Fibroblast of villous mesenchyme (primary cell): ENCODE measurements at places on chromosomes 2 and 18.

- peak; percentile 82 for DNase-seq
These were observed 11.8 kb upstream of the KCMF1 start for GRCh38 chr2:84959095-84959565.

- no peak for DNase-seq
These were observed 172.1 kb upstream of the LRRTM1 start for GRCh38 chr2:80476535-80477117.

- DNase-seq = peak; percentile 78
These were observed 400.2 kb upstream of the SPHKAP start for GRCh38 chr2:228581731-228582130.

- no peak for DNase-seq
These were observed 68.5 kb downstream of the MYO5B start for GRCh38 chr18:50126471-50126870.

- no peak for DNase-seq
These were observed 81.7 kb downstream of the TMEM185B start for GRCh38 chr2:120141300-120142069.

DNA sequence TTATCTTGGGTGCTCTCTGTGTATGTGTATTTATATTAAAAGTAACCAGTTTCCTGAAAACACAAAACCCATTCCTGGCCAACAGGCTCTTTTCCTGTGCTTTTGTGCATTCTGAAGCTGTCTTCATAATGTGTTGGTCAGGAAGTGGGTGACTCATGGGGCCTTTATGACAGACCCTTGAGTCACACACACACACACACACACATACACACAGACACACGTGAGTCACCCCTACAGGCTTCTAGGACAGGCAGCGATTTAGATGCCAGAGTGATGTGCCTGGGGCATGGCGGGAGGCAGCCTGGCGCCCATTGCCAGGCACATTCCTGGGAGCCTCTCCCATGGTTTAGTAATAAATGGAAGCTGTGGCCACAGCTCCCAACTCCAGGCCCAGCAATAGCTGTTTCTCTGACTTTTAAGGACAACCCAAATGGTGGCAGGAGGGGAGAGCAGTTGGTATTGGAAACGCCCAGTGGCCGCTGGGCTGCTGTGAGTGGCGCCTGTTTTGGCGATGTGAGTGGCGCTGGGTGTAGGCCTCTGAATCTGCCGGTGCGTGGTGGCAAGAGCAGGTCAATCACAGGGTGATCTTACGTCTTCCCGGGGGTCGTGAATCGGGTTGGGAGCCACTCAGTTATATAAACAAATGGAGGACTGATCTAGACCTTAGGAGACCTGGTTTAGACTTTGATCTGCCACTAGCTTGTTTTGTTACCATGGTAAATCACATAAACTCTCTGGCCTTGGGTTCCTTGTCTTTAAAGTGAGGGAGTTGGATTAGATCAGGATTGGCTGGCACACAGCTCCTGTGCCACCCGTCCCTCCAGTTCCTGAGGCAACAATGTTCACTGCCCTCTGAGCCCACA is 150.7 kb upstream of the DLX2 start:
- DNase-seq = peak; percentile 98

DNA sequence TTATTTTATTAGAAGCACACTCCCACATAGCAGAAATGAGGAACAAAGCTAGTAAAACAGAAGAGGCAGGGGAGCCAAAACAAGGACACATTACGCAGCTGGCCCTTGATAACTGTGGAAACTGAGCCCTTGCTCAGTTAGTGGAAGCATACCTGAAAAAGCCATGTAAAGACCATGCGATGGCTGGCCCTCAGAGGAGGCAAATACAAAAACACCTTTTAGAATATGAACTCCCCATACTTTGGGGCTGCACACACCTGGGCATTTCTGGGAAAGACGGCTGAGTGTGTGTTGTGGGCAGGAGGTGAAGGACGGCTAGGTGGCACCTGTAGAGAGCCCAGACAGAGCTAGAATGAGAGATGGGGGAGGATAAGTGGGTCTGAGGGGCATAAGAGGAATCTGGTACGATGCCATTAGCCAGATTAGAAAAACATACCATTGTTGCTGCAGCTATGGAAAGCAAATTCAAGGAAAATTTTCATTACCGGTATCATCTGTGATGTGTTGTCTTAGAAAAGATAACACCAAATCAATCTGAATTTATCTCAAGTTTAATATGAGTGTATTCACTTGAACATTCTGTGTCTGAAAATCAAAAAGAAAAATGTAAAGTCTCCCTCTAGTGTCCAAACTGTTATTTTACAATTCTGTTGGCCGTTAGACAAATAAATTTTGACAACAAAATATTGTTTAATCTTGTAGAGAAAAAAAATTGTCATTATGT is 45.2 kb upstream of the SULT1C3 start:
- DNase-seq = no peak

DNA sequence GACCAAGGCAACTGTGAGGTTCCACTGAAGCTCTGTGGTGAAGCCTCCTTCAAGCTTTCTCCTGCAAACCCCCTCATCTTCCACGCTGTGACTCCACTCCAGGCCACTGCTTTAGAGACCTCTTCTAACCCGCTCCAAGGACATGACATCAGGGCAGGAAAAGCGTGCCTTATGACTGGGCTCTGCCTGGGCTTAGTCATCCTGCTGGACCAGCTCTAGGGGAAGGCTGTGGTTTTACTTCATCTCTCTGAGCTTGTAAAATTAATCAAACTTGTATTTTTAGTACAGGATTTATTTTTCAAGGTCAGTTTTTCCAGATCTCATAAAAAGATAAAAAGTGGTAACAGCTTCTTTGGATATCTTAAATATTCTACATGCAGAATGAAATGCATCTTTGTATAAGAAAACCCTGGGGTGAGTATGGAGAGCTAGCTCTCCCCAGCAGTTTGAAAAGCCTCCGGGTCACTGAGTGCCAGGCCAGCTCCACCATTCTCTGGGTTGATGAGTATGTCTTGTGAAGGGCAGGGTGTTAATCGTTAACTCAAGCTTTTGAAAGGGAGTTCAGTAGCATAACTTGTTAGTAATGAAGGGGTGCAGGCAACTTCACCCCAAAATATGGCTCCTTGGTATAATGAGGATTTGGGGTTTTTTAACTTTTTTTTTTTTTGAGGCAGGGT is 33.1 kb upstream of the YPEL5 start:
- peak; percentile 89 for DNase-seq

GRCh38 chr2:43305012-43305411 is 78.6 kb upstream of the ZFP36L2 start:
- DNase-seq = peak; percentile 96

DNA sequence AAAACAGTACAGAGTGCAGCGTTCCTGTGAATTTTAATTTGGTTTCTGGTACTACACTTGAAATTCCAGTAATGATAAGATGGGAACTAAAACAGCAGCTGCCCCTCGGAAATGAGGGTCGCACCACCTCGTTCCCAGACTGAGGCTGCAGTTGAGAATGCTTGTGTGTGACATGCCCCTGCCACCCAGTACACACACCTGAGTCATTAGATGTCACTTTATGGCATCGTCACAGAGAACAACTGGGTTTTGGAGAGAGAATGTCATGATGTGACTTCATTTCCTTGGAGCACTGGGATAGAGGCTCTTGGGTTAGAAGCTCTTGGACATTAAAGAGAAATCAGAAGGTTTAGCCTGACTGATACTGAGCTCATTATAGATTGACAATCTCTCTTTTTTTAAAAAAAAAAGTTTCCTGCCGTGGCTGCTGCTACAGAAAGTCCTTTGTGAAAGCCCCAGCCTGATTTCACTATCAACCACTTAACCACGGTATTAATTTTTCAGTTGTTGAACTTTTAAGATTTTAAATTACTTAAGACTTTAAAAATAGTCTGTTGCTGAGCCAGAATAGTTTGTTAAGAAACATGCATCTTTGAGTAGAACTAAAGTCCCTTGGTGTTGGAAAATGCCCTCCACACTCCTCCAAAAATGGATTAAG is 24.5 kb downstream of the BCL2L11 start:
- DNase-seq = no peak

- DNase-seq = no peak
These were observed 11.3 kb downstream of the GLS start for GRCh38 chr2:190891889-190892288.

DNA sequence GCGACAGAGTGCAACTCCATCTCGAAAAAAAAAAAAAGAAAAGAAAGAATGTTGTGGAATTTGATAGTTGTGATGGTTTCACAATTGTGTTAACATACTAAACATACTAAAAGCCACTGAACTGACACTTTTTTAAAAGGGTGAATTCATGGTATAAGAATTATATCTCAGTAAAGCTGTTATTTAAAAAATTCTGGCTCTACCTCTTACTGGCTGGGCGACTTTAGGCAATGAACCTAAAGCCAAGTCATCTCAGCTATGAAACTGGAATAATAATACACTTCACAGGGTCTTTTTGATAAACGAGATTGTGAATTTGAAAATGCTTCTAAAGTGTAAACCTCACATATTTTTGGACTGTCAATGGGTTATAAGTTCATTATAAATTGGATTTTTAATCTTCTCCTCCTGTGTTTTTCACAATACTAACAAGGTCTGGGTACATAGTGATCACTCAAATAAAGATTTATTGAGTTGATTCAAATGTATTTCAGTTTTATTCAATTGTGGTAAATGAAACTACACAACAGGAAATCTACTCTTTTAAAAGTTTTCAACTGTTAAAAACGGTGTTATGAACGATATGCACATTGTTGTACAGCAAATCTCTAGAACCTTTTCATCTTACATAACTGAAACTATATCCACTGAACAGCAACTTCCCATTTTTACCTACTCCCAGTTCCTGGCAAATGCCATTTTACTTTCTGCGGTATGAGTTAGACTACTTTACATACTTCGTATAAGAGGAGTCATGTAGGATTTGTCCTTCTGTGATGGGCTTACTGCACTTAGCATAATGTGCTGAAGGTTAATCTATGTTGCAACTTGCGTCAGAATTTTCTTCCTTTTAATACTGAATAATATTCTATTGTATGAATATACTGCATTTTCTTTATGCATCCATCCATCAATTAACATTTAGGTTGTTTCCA is 43.0 kb upstream of the GTF2A1L start:
- DNase-seq = no peak

DNA sequence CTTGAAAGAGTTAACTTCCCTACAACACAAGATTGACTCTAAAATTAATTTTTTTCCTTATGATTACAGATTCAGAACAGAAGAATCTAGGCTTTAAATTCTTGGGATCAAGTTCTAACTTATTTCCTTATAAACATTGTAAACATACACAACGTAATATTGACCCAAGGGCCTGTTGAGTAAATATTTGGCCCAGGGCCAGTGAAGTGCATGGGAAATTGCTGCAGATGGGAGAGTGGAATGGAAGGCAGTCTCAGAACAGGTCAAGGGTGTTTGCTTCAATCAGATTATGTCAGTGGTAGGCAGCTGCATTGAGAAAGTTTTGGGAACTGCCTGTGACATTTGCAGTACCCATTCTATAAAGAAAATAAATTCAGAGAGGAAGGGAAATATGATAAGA is 137.6 kb downstream of the MYO1B start:
- DNase-seq = peak; percentile 95

- peak; percentile 98 for DNase-seq
These were observed 111.9 kb downstream of the AP1S3 start for GRCh38 chr2:223725494-223725893.

GRCh38 chr2:72153026-72153791 is 5.5 kb upstream of the CYP26B1 start:
- DNase-seq = no peak

DNA sequence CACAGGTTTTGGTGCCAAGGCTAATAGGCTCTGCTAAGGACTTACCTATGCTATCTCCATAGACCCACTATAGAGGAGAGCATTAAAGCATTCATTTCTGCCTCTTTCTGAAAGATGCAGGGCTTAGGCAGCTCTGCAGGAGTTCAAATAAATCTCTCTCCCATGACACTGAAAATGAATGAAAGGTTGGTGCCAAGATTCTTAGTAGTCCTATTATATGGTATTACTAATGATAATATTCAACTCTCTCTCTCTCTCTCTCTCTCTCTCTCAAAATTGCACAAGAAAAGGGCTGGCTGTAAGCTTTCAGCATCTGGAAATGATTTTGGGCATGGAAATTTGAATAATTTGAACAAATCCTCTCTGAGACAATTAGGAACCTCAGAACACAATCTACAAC is 433.7 kb downstream of the MBD2 start:
- DNase-seq = no peak

DNA sequence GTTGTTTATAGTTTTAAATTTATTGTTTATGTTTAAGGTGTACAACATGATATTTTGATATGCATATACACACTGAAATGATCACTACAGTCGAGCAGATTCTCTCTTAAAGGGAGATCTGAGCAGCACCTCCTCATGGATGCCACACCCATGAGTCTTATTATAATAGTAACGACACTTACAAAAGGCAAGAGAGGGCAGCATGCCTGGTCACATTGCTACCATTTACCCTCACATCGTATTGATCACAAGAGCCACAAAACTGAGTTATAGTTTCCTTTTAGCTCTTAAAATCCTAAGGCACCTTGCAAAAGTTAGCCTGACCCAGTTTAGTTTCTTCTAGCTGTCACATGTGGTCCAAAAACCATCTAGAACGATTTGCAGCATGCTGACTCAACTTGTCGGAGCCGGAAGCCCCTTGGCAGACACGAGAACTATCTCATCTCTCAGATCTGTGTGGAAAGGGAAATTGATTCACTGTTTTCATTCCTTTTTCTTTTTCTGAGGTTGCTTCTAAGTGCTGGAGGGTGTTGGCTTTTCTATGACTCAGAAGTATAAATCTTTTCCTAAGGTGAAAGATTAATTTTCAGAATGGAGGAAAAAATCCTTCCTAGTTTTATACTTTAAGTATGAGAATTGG is 85.3 kb downstream of the CDC42EP3 start:
- DNase-seq = peak; percentile 89

- DNase-seq = no peak
These were observed 116.6 kb downstream of the PTPRM start for GRCh38 chr18:7683753-7684152.

- DNase-seq = no peak
These were observed 6.4 kb upstream of the DARS1 start for GRCh38 chr2:135991861-135992260.

GRCh38 chr2:207815254-207815653 is 45.5 kb upstream of the FZD5 start:
- no peak for DNase-seq

- no peak for DNase-seq
These were observed 753.9 kb downstream of the RNF144A start for GRCh38 chr2:7670905-7671641.

- no peak for DNase-seq
These were observed 1.4 kb upstream of the YES1 start for GRCh38 chr18:813172-814071.

DNA sequence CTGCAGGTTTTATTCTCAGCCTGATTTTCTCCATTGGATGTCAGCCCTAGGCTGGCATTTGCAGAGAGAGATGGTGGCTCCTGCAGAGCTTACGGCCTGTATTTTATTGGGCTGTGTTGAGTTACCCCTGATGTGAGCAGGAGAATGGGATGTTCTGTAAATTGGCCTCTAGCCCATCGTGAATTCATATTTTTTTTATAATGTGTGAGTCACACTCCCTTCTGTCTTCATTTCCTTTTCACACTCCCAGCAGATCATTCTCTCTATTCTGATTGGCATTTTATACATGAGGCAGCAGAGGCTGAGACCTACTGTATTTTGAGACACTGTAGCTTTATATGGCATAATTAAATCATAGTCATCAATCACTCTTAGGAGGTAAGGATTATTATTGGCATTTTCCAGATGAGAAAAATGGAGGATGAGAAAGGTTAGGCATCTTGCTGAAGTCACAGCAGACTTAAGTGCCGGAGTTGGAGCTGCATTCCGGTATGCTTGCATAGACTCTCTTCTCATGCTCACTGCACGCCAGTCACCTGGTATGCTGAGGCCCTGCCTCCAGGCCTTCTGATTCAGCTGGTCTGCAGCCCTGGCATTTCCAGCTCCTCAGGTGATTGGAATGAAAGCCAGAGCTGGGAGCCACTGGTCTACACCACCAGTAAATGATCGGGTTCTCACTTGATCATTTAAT is 142.4 kb downstream of the NEDD4L start:
- DNase-seq = peak; percentile 40

GRCh38 chr2:158797963-158798700 is 3.0 kb downstream of the DAPL1 start:
- no peak for DNase-seq
